ENCODE measurements at places on chromosomes 11 and 22. TPM values are rescaled to one million over a fixed set of nuclear protein-coding genes. Genes with fewer than 3 reads are reported as not detected.

- H3K27ac ChIP-seq, result peak overlapping the region; percentile 4
- no peaks in the 10 kb centered on the region for H3K27me3 ChIP-seq
- no peaks in the 10 kb centered on the region for H3K36me3 ChIP-seq
- no peak overlapping the region for H3K4me3 ChIP-seq
Observed at GRCh38 chr11:65560555-65561418, 2.6 kb upstream of the LTBP3 start.

DNA sequence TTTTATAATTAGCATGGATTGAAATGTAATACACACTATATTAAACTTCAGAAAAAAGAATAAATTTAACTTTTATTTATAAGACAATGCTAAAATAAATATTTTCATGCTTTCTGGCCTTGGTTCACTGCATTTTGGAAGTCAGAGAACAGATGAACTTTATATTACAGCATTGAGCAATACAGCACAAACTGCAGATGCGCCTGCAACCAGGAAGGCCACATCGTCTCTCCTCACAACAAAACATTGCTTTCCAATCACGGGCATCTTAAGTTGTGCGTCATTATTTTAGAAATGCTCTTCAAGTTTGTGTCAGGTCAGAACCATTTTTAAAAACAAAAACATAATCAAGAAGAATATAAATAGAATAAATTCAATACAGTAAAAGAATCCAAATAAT lies 89.3 kb upstream of the CEP126 start:
- H3K4me1 ChIP-seq, result no peaks in the 10 kb centered on the region
- no peak overlapping the region for H3K27ac ChIP-seq
- no peak for DNase-seq
- no peaks in the 10 kb centered on the region for H3K36me3 ChIP-seq
- no peak overlapping the region for H3K4me3 ChIP-seq
- H3K27me3 ChIP-seq, result no peaks in the 10 kb centered on the region

- DNase-seq, result no peak
- no peaks in the 10 kb centered on the region for H3K36me3 ChIP-seq
- no peaks in the 10 kb centered on the region for H3K27me3 ChIP-seq
- no peak overlapping the region for H3K4me3 ChIP-seq
Observed at GRCh38 chr11:133834682-133835592, 10.4 kb downstream of the SPATA19 start.

GRCh38 chr22:45684752-45685574 lies 13.3 kb downstream of the ATXN10 start:
- DNase-seq, result no peak
- no peaks in the 10 kb centered on the region for H3K4me1 ChIP-seq
- H3K27ac ChIP-seq, result no peak overlapping the region
- H3K27me3 ChIP-seq, result no peaks in the 10 kb centered on the region

The MRPL40 gene
- 30.8 TPM for polyA plus RNA-seq

- peaks cover 27% of the 10 kb centered on the region for H3K4me1 ChIP-seq
- no peak overlapping the region for H3K4me3 ChIP-seq
- DNase-seq, result no peak
Observed at GRCh38 chr22:20881231-20881630, 22.4 kb downstream of the SNAP29 start.
